ENCODE measurements at places on chromosomes 11 and 22.

- DNase-seq = no peak
Observed at GRCh38 chr11:128470081-128470480, 117.3 kb downstream of the ETS1 start.

GRCh38 chr11:77529685-77530084 is 55.8 kb upstream of the PAK1 start:
- no peak for DNase-seq

DNA sequence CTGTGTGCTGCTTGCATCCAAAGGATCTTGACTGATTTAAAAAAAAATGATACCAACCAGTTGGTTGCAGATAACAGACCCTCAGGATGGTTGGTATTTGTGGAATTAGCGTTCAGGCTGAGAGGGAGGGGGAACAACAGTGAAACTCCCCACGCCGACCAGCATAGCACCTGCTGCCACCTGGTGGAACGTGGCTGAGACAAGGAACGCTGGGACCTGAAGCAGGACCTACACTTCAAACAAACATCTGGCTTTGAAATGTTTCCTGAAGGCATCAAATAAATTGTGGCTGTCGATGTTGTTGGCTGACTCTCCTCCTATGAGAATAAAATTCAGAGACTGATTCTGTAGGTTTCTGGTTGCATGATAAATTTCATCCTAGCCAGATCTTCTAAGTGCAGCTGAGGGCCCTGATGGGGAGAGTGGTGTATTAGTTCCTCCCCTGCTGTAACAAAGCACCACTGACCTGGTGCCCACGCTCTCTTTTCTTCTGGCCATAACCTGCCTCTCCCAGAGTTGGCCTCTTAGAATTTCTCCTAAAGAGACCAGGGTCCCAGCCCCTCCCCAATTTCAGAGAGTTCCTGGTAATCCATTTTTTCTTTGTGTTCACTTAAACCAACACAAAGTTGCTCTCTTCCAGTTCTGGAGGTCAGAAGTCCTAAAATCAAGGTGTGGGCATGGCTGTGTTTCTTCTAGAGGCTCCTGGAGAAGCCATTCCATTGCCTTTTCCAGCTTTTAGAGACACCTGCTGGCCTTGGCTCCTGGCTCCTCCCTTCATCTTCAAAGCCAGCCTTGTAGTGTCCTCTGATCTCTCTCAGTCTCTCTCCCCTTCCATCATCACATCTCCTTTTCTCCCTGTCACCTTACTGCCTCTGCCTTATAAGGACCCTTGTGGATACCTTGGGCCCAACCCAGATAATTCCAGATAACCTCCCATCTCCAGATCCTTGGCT is 17.3 kb downstream of the APOL2 start:
- DNase-seq = peak; percentile 3

GRCh38 chr11:15947681-15948648 is 408.4 kb downstream of the SOX6 start:
- DNase-seq = no peak

- DNase-seq = no peak
Observed at GRCh38 chr11:9884601-9885000, 220.7 kb downstream of the SWAP70 start.

- DNase-seq = no peak
Observed at GRCh38 chr11:110000031-110000502, 93.1 kb upstream of the ZC3H12C start.

GRCh38 chr22:39134366-39135091 is 18.0 kb downstream of the CBX7 start:
- no peak for DNase-seq

GRCh38 chr11:115715251-115715770 is 211.1 kb upstream of the CADM1 start:
- no peak for DNase-seq

DNA sequence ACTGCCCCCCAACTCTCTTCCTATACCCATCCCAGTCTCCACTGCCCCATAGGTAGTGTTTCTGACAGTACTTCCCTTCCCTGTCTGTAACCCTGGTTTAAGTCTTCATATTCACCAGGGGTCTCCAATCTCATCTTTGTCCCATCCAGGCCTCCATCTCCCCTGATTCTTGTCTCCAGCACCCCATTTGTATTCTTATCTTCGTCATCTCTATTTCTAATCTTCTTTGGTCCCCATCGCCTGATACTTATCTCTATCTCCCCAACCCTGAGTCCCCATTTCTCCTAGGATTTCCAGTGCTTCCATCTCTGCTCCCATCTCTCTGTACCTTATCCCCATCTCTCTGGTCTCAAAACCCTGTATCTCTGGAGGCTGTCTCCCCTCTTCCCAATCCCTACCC is 1.8 kb downstream of the PHOX2A start:
- no peak for DNase-seq

DNA sequence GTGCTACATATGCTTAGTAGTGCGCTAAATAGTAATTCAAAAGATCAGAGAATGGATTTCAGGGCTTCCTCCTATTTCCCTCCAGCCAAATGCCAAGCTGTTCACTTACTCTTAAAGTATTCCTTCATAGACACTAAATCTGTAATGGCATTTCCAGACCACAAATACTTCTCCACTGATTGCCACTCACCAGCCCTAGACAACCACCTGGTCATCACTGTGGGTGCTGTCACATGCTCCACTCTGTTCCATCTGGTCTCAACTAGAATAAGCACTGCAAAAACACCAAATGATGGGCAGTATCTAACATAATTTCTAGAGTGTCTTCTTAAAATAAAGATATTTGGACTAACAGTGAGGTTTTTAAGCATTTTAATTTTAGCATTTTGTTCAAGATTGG is 341.3 kb downstream of the AASDHPPT start:
- no peak for DNase-seq

DNA sequence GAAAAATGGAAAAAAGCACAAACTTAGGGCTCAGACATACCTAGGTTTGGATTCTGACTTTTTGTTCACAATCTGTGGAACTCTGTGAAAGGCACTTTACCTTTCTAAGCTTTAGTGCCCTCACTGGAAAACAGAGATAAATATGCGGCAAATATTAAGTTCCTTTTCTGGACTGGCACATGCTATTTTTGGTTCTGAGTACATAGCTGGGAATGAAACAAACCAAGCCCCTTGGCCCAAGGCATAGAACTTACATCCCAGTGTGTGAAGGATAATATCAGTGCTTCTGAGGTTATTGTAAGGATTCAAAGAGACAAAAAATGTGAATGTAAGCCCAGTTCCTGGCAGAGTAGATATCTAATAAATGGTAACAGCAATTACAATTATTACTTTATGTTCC is 227.5 kb downstream of the ADAMTS15 start:
- DNase-seq = no peak

GRCh38 chr11:122851366-122851966 is 13.2 kb downstream of the CRTAM start:
- no peak for DNase-seq

- no peak for DNase-seq
Observed at GRCh38 chr11:69446108-69446507, 35.4 kb upstream of the LINC01488 start.

GRCh38 chr11:114432893-114433292 is 6.4 kb upstream of the REXO2 start:
- DNase-seq = no peak

- no peak for DNase-seq
Observed at GRCh38 chr22:39999144-39999757, 4.5 kb downstream of the FAM83F start.

DNA sequence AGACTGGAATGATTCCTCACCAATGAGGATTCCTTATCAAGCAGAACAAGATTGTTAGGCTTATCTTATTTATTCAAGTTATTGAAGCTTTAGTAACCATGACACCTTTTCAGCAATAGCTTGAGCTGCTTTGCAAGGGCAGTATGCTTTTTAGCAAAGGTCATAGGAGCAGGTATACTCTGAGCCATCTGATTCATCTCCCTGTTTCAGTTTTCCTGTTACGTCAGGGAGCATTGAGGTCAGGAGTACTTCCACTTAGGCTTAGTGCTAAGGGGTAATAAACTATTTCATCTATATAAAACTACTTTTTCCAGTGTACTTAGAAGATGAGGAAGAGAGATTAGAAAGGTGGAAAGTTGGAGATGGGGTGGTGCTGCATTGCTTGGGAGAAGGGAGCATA is 17.7 kb upstream of the ANKRD42 start:
- no peak for DNase-seq

DNA sequence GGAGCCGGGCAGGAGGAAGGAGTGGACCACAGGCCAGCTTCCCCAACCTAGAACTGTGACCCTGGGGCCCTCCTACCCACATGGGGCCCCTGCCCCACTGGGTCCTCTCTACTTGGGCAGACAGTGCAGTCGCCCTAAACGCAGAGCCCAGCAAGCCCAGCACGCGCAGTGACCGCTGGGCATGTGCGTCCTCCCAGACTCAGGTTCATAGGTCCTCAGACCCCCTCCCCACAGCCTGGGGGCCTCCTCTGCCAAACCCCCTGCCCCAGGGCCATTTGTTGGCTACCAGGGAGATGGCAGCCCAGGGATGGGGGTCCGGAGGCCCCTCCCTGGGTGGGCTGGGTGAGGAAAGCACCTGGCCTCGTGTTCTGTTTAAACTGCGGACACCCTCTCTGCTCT is 23.9 kb downstream of the RTN4R start:
- no peak for DNase-seq

DNA sequence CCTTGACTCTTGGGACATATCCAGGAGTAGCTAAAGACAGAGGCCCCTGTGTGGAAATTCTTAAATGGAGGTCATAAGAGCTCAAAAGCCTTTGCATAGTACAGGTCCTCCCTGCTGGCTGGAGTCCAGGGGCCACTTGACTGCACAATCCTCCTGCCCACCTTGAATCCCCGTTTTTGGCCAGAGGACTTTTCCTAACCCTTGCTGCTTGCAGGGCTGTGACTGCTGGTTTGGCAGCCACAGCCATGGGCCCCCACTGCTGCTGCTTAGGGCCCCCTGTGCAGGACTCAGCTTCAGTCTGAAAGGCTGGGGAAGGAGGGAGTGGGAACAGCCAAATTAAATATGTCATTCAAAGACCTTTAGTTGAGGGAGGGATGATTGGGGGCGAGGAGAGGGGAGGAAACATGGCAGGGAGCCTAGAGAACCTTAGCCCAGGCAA is 33.4 kb downstream of the ARHGAP1 start:
- DNase-seq = no peak

DNA sequence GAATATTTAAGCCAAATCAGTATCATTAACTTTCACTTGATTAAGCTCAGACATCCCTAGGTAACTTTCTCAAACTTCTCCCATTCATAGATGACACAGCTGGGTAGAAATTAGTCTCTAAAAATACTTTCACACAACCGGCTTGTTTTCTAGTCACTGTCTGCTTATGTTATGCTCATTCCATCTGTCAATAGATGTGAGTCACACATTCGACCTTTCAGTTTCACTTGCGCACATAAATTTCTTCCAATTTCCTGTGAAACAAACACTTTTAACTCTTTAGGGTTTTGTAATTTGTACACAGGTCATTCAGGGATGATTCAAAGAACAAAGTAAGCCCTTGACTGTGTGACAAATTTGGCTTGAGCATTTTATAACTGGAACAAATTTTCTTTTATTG is 723.0 kb downstream of the KCNA4 start:
- no peak for DNase-seq

GRCh38 chr11:69280994-69281393 is 13.0 kb upstream of the MYEOV start:
- no peak for DNase-seq

GRCh38 chr22:30649430-30650007 is 13.9 kb downstream of the SLC35E4 start:
- DNase-seq = no peak

DNA sequence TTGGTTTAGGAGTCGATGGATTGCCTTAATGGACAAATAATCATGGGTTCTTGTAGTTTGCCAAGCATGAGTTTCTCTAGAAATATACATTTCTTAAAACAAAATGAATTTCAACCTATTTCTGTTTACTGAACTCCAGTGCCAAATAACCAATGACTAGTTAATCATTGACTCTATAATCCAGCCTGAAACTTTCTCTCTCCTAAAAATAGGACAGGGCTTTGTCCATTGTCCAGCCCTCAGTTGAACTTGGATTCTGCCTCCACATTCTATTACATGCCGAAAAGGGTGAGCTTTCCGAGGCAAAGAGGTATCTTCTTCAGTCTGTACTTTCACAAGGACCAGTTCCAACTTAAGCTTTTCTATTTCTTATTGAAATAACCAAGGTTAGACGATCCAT is 23.2 kb upstream of the CAT start:
- no peak for DNase-seq

GRCh38 chr11:86978247-86978646 is 23.1 kb upstream of the FZD4 start:
- no peak for DNase-seq

DNA sequence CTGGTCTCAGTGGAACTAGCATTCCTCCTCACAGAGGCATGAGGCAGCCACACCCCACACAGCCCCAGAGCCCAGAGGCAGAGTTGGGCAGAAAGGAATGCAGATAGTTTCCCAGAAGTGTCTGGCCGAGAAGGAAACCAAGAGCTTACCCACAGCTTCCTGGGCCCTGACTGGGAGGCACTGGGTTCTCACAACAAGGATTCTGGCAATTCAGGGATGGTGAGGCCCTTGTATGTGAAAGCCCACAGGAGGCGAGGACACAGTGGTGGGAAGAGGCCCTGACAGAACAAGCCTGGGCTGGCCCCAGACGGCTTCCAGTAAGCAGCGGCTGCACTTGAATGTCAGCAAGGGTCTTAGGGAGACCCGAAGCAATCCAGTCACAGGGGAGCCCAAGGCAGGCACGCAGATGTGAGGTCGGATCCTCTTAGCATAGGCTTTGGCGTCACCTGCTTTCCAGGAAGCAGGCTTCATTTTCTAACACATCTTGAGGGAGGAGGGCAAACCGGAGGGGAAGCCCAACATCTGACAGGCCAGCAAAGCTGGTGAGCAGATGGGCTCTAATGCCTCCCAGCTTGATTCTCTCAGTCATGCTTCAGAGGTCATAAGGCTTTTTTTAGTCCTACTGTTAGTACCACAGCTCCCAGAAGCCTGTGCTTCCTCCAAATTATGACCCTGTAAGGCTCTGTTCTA is 78.3 kb upstream of the AKIP1 start:
- peak; percentile 41 for DNase-seq

GRCh38 chr11:1128311-1129142 is 29.2 kb upstream of the MUC5AC start:
- DNase-seq = no peak

DNA sequence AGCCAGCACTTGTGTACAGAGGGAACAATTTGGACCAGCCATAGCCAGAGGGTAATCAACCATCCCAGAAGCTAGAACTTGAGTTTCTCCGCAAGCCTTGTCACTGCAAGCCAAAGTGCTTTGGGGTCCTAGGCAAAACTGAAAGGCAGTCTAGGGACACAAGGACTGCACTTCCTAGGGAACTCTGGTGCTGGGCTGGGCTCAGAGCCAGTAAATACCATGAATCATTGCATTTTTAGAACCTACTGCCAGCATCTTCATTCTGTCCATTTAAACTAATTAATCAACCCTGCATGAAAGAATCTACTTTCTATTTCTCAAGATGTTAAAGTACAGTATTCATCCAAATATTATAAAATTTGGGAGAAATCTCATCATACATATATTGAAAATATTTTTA is 20.0 kb downstream of the PATE3 start:
- DNase-seq = no peak
